ENCODE measurements at places on chromosomes 6 and 20. TPM values are rescaled to one million over a fixed set of nuclear protein-coding genes. Genes with fewer than 3 reads are reported as not detected.

GRCh38 chr6:96657344-96657743, 94.4 kb downstream of the FHL5 start:
- no peak for ATAC-seq

GRCh38 chr20:54070187-54070987, at the start of gene BCAS1:
BCAS1 (minus strand) TSS chr20:54070594; CDS start chr20:54058718, 11,876 bp downstream.
- no peak for ATAC-seq

Gene EYA2
- 0.16 TPM for total RNA-seq

DNA sequence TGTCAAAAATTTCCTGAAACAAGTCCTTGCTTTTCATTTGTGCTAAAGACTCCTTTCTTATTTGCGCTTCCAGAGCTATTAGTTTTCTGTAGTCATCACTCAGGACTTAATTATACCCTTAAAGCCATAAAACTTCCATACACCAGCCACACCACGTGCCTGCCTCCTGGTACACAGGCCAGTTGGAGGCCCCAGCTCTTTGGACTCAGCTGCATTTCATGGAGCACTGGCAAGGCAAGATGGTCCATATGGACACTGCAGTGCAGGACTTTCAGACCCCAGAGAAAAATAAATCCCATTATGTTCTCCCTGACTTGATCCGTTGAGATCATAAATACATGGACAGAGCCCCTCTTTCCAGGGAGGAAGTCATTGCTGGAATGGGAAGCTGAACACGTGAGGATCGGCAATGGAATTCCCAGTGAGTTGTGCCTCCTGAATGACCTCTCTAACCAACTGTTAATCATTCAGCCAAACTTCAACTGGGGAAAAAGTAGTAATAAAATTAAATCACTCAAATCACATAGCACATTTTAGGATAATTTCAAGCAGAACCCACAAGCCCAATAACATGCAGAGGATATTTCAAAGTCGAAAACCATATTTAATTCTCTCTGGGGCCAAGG, 173.1 kb downstream of the HACE1 start:
- ATAC-seq: no peak

DNA sequence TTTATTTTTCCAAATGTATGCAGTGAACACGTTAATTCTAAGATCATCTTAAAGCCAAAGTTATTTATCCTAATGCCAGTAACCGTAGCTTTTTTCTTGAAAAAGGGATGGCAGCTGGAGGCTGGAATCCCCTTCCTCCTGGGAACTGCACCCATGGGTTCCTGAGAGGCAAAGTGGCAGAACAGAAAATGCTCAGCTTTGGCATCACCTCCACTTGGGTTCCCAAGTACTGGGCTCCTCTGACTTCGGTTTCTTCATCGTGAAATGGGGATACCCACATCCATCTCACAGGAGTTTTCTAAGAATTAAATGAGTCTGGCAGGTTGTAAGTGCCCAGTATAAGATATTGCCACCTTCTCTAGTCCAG, 6.2 kb upstream of the DDX43 start:
- peak; percentile 15 for ATAC-seq

Gene C6orf15
- total RNA-seq: not detected

DNA sequence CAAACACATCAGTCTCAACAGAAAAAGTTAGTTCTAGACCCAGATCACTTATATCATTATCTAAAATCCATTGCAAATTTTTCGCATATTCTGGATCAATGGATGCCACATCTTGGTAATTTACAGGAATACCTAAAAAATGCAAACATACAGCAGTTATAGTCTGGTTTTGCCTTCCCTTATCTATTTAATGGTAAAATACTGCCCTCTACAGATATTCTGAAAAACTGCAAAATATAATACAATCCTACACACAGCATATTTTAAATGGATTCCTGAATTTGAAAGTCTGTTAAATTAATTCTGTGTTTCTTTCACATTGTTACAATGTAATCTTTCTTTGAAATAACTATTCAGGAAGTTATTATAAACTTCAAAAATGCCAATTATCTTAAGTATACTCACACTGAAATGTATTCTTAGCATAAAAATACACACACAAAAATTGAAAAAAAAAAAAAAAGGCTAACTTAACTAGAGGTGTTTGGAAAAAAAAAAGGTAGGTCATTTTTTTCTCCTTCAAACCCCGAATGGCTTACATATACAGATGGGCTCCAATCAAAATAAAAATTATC, 88.4 kb downstream of the HACE1 start:
- ATAC-seq: peak; percentile 56

Gene WFDC10B
- not detected for total RNA-seq

Gene PNLDC1
- 0.74 TPM for total RNA-seq

GRCh38 chr6:36319436-36319762, 17.3 kb downstream of the BNIP5 start:
- ATAC-seq: no peak

GRCh38 chr20:24851346-24852019, 97.6 kb upstream of the CST7 start:
- ATAC-seq: no peak
